ENCODE measurements at places on chromosomes 3 and 15.

DNA sequence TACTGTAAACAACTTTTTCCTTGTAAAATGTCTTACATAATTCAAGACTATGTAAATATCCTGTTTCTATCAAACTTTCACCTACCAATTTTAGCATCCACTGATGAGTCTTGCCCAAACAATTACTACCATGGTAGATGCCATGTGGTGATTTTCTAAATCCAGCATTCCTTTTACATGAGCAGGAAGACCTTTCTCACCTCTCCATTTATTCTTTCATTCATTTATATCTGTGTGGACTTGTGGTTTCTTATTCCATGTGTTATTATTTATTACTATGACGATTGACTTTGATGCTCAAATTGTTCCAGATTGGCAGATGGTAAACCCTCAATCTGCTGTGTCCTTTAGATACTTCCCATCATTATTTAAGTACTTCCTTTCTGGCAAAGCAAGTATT lies 62.4 kb downstream of the IFT57 start:
- DNase-seq = no peak

- DNase-seq = no peak
These were observed 22.2 kb downstream of the TMEM43 start for GRCh38 chr3:14147066-14147435.

DNA sequence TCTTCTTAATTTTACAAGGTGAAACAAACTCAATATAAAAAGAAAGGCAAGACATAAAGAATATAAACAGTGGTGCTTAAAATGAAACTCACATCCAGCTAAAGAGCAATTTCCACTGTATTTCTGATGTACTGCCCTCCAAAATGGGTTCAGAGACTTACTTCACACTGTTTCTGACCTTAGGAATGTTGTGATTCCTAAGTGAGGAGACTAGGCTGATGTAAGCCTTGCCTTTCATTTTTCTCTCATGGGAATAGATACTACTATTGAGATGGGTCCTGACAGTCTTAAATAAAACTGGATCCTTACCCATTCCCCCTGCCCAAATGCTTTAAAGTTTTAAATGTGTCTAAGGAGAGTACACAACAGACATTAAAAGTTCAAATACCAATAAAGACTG lies 86.9 kb downstream of the CBLB start:
- no peak for DNase-seq

DNA sequence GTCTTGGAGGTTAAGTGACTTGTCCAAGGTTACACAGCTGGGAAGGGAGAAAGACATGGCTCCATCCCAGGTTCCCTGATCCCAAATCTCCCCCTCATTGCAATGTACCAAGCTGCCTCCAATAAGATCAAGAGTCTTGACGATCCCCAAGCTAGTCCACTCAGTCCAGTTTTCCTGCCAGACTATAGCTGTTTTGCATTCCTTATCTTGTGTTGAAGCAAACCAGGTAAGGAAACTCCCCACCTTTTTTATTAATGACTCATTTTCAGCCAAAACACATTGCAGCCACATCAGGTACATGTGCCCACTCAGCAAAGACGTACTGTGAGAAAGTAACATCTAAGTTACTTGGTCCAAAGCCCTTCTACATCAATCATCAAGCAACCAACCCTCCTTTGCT lies 41.9 kb downstream of the LIPC start:
- no peak for DNase-seq

GRCh38 chr3:133896002-133896761 lies 500 bp upstream of the RAB6B start:
- DNase-seq = no peak

GRCh38 chr3:3707858-3708768 lies 91.1 kb upstream of the LRRN1 start:
- no peak for DNase-seq

- peak; percentile 1 for DNase-seq
These were observed 676 bp downstream of the CNOT10 start for GRCh38 chr3:32685543-32686185.

DNA sequence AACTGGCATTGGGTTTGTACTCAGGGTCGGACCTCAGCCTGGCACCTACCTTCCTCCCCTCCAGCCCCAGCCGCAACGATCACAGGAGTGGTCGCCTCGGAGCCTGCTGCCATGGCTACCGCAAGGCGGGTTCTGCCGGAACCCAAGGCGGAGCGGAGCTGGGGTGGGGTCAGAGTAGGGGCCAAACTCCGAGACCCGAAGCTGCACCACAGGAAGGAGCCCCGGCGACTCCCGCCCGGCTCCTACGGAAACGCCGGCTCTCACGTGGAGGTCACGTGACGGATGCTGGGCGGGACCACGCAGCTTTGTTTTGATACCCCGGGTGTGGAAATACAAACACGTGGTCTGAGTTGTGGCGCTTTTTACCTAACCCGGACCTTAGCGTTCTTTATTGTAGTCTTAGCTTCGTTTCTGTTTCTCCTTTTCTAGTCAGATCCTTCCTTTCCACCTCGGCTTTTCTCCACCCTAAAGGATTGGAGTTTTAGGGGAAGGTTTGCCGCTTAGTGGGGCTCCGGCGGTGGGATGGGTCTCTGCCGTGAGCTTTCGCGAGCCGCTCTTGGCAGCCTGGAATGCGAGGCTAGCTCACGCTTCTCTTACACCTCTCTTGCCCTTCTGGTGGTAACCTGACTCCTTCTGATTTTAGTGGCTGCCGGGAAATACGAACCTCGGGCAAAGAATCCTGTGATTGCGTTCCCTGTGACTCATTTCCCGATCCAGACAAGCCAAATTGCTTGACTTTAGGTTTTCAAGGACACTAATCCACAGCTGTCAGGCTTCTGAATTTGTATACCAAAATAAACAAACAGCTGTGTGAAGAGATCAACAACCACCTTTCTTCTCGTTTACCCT lies at the start of gene HSPBAP1:
HSPBAP1 (minus strand) TSS at position 264 of the 849 bp plus-strand sequence; CDS start at position 113, 151 bp downstream.
- peak; percentile 84 for DNase-seq

GRCh38 chr3:185954366-185954723 lies 16.5 kb upstream of the TRA2B start:
- no peak for DNase-seq

Data from stimulated activated CD8-positive, alpha-beta memory T cell treated with anti-CD3 and anti-CD28 coated beads, Interleukin-7, amount 100 ng/mL, for 48 hours (primary cell).